ENCODE measurements at places on chromosomes 2 and 18.

- no peak for DNase-seq
Measured at GRCh38 chr18:60246606-60247005, 126.0 kb downstream of the MC4R start.

DNA sequence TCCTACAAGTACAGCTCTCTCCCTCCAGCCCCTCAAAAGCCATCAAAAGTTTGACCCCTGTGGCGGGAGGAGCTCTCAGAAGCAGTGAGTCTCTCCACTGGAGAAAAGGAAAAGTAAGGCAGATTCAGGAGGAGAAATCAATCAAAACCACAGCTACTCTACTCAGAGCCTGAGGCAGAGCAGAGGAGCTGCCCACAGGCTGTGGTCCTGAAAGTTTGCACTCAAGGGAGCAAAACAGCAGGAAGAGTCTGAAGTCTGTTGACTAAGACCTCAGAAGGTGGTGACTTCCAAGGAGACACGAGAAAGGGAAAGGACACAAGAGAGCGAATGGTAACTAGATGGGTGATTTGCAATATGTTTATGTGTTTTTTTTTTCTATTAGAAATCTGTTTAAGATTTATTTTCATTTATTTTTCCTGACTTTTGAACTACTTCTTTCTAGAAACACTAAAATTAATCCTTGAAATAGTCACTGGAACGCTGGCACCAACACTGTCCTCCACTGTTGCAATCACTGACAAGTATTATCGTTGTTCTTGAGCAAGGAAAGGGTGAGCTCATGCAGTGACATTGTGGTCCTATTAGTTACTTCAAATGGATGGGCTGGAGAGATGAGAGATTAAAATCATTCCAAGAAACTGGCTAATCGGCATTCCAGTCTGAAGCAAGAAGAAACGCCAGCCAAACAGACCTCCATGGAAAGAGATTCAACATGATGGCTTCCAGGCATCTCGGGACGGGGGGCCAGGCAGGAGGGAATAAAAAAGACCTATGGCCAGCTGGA lies 35.8 kb downstream of the PID1 start:
- no peak for DNase-seq

DNA sequence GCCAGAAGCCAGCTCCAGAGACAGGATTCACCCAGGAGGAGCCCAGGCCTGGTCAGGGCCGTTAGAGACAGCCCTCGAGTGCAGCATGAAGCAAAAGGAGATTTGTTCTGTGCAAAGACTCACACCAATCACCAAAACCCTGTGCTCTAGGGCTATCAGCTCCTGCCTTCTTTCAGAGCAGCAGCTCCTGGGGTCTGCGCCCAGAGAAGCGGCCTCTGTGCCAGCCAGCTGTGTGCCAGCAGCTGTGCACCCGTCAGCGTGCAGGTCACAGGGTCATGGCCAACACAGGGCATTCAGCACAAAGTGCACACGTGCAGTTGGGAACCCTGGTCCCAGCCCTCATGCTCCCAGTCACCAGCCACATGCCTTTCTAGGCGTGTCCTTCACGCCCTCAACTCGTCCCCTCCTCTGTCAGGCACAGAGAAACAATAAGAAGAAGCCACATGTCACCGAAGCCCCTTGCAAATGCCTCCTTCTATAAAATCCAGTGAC lies 49.3 kb downstream of the ZNF516 start:
- DNase-seq, result no peak

DNA sequence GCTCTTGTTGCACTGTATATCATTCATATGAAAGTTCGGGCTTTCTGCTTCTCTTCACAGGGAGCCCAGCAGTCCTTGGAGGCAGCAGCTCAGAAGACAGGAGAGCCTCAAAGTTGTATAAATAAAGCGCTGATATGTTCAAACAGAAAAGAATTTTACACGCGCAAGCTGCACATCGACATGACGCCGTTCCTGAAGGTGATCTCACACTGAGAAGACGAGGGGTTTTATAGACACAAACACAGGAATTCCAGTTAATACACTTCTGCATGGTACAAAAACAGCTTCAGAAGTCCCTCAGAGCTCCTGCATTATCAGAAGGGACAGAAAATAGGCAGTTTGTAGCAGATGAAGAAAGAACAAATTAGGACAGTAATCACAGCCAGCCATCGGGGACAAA lies 81.6 kb downstream of the KIAA2012 start:
- no peak for DNase-seq

- DNase-seq, result no peak
Measured at GRCh38 chr18:46109386-46109785, 5.2 kb downstream of the HAUS1 start.

DNA sequence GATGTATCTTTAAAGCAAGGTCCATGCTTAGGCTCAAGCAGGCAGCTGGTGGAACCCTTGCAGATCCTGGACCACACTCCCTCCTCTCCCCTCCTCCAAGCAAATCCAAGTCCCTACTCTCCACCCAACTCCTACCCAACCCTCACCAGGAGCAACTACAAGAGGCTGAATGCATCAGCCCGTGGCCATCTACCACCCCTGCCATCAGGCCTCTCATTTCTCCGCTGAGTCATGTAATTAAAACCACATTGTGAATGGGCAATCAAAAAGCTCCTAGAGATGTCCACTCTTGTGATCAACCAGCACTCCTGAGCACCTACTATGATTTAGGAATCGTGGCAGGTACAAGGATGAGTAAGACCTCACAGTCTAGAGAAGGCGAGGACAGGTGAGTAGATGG lies 142.2 kb upstream of the CAPN13 start:
- DNase-seq, result no peak

GRCh38 chr2:196079052-196079451 lies 10.4 kb upstream of the DNAH7 start:
- DNase-seq, result no peak

- DNase-seq, result no peak
Measured at GRCh38 chr2:232900811-232901735, 31.0 kb downstream of the SNORC start.

- no peak for DNase-seq
Measured at GRCh38 chr2:209074711-209075110, 349.1 kb upstream of the MAP2 start.

DNA sequence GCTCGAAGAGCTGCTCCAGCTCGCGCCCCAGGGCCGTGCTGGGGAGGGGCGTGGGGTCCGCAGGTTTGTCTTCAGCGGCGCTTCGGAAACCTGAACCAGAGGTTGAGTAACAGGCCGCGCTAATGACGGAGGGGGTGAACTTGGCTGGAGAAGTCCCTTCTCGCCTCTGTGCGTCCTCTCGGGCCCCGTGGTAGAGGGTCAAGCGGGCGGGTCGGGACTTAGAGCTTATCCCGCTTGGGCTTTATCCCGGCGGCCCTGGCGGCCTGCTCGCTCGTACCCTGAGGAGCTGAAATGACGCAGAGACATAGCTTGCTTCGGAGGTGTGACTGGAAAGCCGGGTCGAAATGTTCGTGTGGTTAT lies 479 bp downstream of the RNMT start:
- no peak for DNase-seq

GRCh38 chr2:8080063-8080462 lies 601.8 kb upstream of the ID2 start:
- DNase-seq, result no peak

DNA sequence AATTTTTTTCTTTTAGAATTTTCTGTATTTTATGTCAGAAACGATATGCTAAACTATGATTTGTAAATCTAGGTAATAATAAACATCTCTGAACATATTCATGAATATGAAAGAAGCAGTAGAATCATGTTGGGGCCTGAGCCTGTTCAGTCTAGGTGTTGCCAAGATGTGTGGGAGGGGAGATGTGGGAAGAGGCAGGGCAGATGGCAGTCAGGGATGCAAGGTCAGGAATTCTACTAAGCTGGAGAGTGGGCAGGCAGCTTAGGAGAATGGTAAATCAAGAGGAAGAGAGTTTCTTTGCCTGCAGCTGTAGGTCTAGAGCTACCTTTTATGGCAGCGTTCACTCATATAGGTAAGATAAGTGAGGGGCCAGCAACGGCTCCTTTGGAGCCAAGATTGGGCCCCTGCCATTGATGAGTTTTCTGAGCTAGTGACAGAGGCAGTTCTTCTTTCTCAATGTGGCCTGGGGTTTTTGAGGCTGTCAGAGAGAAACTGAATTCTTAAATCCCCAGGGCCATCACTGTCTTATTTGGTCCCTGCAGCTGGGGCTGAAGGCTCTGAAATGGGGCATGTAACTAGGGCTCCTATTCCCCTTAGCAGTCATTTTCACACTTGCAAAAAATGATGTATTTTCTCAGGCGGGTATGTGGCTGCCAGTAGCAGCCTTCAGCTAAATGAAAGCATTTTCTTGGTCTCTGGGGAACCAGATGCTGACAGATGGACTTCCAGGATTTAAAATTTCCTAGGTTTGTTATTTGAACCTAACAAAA lies 232.8 kb downstream of the PIK3C3 start:
- no peak for DNase-seq

DNA sequence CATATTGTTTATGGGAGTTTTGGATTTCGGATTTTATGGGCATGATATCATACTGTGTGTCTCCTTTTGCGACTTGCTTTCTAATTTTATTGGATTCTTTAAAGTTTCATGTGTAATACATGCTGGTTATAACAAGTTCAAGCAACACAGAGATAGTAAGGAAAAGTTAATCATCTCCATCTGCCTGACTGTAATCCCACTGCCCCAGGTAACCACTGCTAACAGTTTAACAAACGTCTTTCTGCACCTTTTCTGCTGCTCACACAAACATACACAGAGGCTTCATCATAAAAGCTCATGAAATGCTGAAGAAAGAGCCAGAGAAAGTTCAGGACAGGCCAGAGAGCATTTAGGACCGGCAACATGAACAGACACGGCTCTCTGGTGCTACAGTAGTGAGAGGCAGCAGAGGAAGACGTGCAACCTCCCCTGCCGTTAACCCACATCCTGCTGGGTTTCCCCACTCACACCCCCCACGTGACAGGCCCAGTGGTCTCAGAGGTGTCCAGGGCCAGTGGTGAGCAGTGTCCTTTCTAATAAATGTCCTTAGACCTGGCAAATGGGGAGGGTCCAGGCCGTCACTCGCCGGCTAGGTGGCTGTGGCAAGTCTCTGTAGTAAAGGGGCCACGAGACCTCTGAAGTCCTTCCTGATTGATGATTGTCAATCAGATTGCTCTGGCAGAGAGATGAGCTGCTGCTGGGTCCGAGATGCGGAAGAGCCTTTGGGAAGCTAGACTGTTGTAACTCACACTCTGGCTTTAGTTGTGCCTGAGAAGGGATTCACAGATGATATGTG lies 43.0 kb upstream of the SLC1A4 start:
- DNase-seq, result no peak

DNA sequence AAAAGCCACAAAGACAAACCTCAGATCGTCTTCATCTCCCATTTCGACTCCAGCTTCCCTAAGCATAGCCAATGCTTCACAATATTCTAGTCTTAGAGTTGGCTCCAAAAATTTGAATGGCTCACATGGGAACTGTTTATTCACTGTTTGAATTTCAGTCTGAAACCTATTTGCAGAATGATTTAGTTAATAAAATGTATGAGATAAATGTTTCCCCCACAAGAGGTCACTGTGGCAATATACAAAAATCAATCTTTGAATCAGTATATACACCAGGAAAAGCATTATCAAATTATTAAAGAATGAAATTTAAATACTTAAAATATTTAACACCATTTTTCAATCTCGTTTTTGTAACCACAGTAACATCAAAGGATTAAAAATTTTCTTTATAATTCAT lies 40.0 kb upstream of the MCM6 start:
- no peak for DNase-seq

DNA sequence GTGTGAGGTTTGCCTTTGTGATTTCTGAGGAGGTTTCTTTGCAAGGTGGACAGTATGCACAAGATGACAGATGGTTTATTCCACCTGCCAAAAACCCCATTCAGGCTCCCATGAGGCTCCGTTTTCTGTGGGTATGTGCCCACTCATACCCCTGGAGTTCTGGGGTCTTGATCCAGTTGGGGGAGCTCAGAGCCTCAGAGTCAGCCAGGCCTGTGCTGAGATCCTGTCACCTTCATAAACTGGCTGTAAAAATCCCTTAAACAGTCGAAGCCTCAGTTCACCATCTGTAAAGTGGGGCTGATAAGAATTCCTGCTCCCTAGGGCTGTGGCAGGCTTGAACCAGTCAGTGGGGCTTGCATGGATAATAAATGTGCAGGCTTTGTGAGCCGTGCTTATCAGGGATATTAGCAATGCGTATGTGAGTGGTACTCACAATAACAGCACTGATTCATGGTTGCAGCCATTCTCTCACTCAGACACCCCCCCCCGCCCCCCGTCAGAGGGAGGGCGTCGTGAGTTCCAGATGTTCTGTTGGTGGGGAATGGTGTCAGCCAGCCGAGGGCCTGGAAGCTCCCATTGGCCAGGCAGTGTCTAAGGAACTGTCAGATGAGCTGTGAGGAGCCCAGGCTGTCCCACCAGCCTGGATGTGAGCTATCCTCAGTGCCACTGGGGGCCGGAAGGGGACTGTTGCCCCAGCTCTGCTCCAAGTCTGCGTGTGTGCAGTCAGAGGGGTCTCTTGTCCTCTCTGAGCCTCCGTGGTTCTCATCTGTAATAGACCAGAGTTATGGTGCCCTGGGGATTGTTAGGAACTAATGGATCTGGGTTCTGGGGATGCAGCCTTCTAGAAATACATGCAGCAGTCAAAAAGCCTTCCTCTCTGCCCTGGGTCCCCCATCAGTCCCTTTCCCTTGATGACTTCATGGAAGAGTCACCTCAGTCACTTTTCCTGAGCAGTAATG lies 51.7 kb downstream of the KCNIP3 start:
- DNase-seq, result no peak

- DNase-seq, result no peak
Measured at GRCh38 chr2:64348386-64349130, 105.4 kb upstream of the LGALSL start.

DNA sequence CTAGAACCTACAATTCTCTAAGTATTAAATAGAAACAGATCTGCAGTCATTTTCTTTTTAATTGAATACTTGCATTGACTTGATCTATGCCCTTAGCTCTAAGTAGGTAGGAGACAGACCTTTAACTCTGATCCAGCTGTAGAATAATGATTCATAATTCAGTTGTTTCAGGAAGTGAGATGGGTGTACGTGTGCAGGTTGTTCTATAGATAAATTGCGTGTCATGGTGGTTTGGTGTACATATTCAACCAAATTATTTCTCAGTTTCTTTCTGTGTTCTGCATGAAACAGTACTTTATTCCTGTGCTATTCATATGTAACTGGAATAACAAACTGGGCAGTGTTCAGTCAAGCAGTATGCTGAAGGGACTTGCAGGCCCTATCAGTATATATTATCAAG lies 34.3 kb upstream of the CD226 start:
- DNase-seq, result no peak

DNA sequence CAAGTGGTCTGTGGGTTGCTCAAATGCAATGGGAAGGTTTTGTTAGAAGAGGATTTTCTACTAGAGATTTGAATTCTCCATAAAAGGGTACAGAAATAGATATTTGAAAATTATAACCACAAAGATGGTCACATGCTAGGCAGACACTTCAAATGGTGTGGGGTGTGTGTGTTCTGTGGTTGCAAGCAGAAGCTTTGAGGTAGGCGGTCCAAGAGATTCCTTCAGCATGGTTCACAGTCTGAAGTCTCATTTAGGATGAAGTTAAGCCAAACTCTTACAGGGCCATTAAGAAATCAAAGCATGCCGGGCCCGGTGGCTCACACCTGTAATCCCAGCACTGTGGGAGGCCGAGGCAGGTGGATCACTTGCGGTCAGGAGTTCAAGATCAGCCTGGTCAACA lies 38.3 kb upstream of the RMDN2 start:
- no peak for DNase-seq
